CD4-positive, alpha-beta T cell treated with Interleukin-2 at 100 ng/mL for 4 hours (primary cell): ENCODE measurements at places on chromosomes 6 and 20.
A peak's percentile ranks its signal among the peaks of the same experiment; 100 is the strongest.

DNA sequence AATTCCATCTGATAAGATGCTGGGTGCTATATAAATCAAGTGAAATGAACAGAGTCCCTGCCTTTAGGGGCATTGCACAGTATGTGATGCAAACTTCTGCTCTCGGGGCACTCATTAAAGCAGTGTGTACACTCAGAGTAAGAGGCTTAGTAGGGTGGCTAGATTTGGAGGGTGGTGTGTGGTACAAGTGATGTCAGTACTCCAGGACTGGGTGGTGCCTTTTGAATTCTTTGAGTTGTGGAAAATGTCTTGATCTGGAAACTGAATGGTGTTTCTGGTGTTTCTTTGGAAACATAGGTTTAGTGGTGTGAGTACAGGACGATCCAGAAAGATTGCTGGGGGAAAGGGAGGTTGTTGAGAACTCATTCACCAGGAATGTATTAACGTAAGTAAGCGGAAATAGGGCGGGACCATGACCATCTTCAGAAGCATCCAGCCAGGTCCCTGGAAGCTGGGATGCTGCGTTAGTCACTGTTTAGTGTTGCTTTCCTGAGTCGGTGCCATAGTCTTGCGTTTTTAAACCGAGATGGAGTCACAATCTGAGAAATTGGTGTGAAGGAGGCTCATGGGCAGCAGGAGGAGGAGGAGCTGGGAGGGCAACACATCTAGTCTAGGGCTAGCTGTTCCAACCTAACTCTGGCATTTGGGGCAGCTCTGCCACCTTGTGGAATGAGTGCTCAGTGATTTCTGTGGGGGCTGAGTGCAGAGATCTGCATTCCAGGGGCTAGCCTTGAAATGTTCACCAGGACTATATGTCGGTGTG is 70.3 kb downstream of the SCAND1 start:
- peak; percentile 61 for DNase-seq

- DNase-seq = no peak
Measured at GRCh38 chr6:31946370-31946885, 533 bp downstream of the CFB start.

DNA sequence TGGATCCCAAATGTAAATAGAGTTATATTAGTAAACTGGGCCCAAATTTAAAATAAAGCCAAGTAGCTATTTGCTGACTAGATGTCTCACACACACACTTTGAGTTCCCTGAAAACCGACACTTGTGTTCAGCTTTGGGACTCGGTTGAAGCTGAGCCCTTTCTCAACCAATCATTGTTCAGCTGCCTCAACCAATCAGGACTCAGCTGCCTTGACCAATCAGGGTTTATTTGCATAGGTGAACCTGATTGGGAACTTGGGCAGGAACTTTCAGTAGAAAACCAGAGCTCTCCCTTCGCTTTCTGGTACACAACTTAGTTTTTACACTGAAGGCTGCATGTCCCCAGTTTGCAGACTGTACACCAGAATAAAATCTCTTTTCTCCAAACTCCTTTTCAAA is 301.7 kb downstream of the FOXA2 start:
- no peak for DNase-seq

GRCh38 chr6:98136333-98136732 is 698.0 kb upstream of the POU3F2 start:
- DNase-seq = no peak

- DNase-seq = no peak
Measured at GRCh38 chr6:37561361-37561760, 61.7 kb upstream of the CCDC167 start.

GRCh38 chr6:158409451-158409850 is 97.2 kb downstream of the TULP4 start:
- DNase-seq = no peak

- no peak for DNase-seq
Measured at GRCh38 chr6:162644153-162644552, 83.4 kb downstream of the PRKN start.

DNA sequence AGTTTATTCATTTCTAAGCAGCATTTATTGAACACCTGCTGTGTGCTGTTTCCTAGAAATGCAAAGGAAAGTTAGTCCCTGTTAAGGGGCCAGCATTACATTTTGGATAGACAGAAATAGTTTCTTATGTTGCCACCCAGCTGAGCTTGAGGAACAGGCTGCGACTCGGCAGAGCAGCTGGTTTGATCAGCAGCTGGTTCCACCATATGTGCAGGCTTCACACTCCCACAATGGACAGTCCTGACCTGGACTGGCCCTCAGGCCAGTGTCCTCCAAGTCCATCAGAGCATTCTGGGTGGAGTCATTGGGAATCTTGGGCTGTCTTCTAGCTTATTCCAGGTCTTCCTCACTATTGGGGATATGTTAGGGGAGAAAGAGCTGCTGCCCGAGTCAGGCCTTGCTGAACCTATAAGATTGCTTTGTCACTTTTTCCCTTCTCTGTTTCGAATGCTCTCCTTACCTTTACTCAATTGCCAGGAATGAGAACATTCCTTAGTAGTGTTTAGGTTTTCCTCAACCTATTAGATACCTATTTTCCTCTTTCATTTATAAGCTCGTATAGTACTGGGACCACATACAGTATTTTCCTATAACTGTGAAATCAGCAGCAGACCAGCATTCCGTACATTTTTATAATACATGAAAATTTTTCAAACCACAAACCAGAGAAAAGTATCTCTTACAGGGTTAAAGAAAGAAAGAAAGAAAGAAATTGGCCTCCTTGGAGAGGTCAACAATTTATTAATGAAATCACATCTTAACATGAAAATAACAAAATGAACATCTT is 203.0 kb downstream of the FARS2 start:
- no peak for DNase-seq
